HT-29 (cell line): ENCODE measurements at places on chromosomes 2 and 18.

DNA sequence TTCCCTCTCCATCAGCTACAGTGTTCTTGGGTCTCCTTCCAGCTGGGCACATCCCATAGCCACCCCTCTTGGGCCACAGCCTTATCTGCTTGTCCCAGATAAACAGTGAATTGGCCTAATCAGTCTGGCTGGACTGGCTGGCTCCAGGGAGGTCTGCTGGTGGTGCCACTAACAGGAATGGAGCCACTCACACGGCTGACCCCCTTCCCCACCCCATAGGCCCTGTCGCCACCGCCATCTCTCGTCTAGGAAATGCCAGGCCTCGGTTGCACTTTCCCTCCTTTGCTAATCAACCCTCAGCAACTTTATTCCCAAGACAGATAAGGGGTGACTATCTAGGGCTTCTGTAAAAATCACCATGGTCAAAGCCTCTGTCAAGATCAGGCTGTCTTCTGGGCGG is 23.0 kb upstream of the TNP1 start:
- DNase-seq: no peak

GRCh38 chr2:48504647-48505327 is 25.2 kb upstream of the STON1 start:
- no peak for DNase-seq

- DNase-seq: no peak
Observed at GRCh38 chr2:134590679-134591078, 128.1 kb downstream of the TMEM163 start.

- no peak for DNase-seq
Observed at GRCh38 chr2:43269074-43269572, 42.7 kb upstream of the ZFP36L2 start.

DNA sequence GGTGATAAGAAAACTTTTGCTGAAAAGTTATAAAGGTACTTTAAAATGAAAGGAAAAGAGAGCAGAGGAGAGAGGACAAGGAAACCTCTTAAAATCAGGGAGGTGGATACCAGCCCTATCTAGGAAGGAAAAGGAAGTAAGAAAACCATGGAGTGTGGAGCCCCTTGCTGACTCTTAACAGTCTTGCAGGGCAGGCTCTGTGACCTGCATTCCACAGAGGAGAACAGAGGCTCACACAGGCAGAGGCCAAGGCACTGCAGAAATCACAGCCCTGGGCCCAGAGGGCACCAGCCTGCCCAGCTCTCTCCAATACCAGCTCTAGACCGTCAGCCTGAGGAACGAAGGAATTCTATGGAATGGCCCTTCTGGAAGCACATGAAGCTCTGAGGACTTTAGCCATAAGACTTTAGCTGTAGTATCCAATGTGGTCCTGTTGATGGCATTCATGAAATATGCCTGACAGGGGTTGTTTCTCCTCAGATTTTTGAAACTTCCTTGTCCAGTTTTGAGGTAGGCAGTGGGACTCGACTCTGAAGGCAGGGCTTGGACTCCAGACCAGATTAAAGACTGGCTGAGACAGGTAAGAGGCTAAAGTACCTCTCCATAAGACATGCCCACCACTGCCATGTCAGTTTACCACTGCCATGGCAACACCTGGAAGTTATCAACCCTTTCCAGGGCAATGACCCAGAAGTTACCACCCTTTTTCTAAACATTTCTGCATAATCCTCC is 216.3 kb downstream of the ANAPC1 start:
- DNase-seq: peak; percentile 56

DNA sequence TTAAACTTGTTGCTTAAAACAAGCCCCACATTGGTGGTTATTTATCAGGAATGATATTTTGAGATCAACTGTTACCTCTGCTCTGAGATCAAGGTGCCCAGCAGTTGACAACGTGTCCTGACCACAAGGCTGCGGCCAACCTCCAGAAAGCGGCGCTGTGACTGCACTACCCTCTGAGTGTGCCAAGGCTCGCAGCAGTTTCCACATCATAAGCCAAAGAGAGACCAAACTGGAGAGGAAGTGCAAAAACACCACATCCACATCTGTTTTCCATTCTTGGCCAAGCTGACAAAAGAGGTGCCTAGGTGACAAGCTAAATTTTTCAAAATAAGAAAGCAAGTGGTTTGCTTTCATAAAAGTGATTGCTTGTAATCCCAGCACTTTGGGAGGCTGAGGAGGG is 410.8 kb upstream of the POU3F3 start:
- no peak for DNase-seq

DNA sequence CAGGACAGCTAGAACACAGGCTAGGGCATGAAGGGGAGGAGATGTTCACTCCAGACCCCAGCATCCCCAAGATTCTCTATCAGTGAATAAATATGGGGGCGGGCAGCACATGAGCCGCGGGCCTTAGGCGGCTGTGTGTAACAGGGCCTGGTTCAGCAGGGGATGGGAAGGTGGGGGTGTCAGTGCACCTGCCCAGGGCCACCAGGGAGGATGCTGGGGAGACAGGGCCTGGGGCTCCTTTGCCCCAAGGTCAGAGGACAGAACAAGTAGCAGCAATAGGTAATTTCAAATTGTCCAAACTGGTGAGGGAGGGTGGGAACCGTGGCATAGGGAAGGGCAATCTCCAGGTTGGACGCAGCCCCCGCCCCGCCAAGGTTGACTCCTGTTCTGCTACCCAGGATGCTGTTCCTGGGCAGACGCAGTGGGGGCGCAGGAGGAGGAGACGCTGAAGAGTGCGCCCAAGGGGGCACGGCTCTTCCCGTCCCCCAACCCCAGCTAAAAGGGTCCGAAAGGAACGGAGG is 16.2 kb downstream of the CYP26B1 start:
- DNase-seq: no peak

- DNase-seq: no peak
Observed at GRCh38 chr2:20091305-20091991, 40.0 kb upstream of the LAPTM4A start.

DNA sequence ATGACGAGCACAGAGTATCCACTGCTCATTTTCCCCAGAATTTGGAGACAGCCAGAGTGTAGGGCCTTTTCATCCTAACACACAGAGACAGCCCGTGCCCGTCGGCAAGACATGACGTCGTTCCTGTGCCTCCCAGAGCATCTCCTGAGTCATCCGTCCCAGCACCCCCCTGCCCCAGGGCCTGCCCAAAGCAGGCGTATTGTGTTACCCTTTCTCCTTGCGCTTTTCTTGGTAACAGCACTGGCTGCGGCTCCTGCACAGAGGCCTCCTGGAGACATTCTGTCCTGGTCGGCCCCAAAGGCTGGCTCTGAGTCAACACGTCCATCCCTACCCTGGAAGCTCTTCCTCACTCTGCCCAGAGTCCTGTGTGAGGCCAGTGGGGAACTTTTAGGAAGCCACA is 217.1 kb downstream of the KLHL29 start:
- DNase-seq: no peak

DNA sequence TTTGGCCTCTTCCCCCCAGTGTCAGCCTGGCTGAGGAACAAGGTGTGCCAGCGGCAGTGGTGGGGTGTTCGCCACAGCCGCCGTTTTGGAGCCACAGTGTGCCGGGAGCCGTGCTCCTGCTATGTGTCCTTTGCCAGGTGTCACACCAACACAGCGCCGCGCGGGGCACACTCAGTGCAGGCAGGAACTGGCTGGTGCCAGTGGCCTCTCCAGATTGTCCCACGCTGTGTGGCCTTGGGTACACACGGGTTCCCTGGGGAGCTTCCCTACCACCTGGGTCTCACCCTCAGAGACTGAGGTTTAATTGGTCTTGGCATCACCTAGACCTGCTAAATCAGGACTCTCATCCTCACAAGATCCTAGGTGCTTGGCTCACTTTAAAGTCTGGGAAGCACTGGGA is 171.6 kb downstream of the LDLRAD4 start:
- no peak for DNase-seq

DNA sequence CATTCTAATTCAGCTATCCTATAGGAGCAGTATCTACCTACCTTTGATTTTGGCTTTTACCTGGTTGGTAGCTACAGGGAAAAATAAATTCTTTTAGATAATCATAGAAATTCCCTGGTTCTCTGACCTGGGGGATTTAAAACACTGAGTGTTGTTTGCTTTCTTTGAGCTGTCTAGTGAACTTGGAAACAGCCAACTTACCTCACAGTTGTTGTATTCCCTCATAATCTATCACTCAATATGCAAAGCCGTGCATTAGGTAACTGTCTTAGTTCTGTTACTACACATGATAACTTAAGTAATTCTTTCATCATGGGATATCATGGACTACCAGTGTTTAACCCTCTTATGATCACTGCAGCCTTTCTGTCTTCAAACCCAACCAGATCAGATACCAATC is 127.8 kb downstream of the TTC27 start:
- no peak for DNase-seq

DNA sequence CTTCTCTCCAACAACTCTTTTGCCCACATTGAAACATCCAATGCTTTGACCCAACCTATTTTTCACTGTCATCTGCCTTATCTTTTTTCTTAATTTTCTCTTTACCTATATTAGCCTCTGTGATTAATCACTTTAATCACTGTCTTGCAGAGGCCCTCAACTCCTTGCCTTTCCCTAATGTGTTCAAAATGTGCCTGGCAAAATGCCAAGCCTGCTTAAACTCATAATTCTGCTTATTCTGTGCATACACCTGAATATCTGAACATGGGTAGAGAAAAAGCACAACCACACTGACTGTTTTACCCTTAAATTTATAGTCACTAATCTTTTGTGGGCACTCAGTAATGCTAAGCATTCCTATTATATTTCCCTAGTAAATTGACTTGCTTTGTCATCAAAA is 63.0 kb upstream of the GALNT13 start:
- DNase-seq: no peak

DNA sequence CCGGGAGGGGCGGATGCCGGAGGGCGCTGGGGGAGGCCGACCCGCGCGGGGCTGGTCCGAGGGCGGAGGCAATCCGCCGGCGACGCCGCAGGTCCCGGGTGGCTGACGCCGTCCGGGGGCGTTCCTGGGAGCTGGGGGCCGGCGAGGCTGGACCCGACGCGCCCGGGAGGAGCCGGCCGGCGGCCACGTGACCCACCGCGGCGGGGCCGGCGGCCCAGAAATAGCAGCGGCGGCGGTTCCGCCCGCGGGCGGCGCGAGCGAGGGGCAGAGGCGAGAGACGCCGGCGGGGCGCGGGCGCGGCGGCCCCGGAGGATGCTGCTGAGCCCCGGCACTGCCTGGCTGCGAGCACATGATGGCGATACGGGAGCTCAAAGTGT is at the start of gene RAB31:
RAB31 (plus strand) TSS at position 245 of the 377 bp plus-strand sequence; CDS start at position 350, 105 bp downstream.
- DNase-seq: no peak

- no peak for DNase-seq
Observed at GRCh38 chr2:9519250-9519649, 36.4 kb downstream of the ADAM17 start.

DNA sequence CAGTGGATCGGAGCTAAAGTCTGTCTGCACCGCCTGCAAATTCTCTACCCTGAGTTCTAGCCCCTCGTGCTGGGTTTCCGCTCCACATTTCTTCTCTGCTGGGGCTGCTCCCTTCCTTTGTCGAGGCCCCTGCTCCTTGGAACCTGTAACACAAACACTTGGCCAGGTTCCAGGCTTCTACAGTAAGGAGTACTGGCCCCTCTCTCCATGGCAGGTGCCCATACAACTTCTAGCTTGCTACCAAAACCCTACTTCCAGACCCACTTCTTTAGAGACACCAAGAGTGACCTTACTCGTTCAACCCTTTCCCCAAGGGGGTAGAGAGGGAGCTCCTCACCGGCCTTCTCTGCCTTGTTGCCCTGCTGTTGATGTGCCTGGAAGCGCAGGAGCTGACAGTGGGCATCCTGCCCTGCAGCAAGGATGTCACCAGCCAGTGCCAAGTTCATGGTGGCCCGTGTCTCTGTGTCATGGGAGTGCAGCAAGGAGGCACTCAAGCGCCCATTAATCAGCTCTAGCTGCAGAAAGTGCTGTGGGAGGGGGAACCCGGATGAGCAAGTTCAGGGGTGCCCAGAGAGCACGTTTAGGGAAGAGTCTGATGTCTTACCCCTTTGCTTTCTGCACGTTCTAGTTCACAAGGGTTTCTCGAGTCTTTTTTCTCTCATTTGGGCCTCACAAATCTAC is 1.1 kb downstream of the PREB start:
- DNase-seq: no peak

GRCh38 chr2:41784496-41784895 is 263.3 kb upstream of the PKDCC start:
- peak; percentile 26 for DNase-seq

DNA sequence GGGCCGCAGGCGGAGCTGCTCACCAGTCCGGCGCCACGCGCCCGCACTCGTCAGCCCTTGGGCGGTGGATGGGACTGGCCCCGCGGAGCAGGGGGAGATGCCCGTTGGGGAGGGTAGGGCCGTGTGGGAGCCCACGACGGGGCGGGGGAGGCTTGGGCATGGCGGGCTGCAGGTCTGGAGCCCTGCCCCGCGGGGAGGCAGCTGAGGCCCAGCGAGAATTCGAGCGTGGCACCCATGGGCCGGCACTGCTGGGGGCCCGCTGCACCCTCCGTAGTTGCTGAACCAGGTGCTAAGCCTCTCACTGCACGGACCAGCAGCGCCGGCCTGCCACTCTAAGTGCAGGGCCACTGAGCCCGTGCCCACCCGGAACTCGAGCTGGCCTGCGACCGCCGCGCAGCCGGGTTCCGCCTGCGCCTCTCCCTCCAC is 182.4 kb upstream of the ERBB4 start:
- no peak for DNase-seq

- DNase-seq: no peak
Observed at GRCh38 chr2:23015651-23016200, 369.3 kb upstream of the KLHL29 start.

- no peak for DNase-seq
Observed at GRCh38 chr2:182522405-182522896, 95.6 kb upstream of the PDE1A start.

- no peak for DNase-seq
Observed at GRCh38 chr2:174325373-174326160, 9.2 kb upstream of the SP9 start.

GRCh38 chr18:35215026-35215425 is 25.8 kb upstream of the ZNF397 start:
- DNase-seq: no peak

DNA sequence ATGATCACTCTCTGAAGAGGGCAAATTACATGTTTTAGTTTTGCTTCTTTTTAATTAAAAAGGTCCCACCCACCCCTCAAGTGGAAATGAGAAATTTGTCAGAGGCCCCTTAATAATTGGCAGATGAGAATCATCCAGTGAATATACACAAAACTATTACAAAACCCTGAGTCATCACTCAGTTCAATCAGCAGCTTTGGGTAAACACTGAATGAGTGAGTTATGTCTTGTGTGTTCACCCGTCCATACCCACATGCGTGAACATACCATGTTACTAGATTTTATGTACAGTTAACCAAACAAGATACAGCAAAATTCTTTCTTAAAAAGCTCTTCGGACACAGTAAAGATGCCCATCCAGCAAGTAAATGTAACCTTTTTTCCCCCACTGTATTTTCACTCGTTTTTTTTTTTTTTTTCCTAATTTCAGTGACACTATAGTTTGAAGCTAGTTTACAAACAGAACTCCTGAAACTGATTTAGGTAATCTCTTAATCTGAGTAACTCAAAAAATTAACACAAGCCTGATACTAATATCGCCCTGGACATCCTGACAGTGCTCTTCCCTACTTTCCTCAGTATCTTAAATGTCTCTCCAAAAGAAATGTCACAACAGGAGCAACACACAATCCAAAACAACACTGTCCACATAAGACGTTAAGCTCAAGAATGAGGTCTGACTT is 1.4 kb downstream of the PSME4 start:
- DNase-seq: peak; percentile 69

- no peak for DNase-seq
Observed at GRCh38 chr18:44156776-44157335, 523.8 kb upstream of the SETBP1 start.
